ENCODE measurements at places on chromosomes 3 and 15.

DNA sequence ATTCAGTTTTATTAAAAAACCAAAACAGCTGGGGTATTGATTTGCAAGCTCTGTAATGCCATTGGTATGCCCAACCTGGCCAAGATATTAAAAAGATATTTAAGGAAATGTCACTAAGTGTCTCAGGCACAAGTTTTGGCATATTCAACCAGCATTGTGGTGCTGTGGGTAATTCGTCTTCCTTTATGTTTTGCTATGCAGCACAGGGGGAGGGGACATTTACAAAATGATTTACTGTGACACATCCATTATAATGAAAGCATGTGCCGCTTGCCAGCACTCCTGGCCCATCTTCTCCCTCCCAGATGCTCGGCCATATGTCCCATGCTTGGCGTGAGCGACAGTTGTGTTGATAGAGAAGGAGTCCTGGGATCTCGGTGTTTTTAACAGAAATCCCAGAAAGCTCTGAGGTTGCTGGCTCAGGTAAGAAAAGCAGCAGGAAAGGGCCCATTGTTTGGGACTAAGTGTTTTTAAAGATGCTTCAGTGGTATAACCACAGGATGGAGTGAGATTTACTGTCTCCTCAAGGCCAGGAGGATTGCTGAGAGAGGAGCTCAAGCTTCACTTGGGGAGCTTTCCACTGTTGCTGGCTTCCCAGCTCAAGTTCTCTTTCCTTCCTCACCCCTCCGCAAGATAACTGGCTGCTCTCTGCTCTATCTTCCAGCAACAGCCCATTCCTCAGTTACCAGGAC, 158.2 kb upstream of the TSC22D2 start:
- no peak for DNase-seq

GRCh38 chr3:22485954-22486353, 717.2 kb upstream of the UBE2E2 start:
- DNase-seq: no peak

- DNase-seq: no peak
Measured at GRCh38 chr3:58355179-58355578, 22.5 kb downstream of the PXK start.

DNA sequence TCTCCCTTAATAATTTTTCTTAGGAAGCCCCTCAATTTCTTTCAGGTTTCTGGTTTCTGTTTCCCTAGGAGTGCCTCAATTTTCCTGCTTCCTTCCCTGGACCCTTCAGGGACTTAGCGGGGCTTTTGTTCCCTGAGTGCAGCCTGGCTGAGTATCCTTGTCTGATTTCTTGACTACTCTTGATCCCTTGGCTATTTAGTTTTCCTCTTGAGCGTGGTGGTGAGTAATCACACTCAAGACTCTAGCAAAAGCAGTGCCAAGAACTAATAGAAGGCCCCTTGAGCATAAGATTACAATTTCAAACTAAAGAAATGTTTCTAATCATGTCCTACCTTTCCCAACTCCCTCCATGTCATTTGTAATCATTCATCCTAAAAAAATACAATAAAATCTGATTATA, 94.3 kb upstream of the C3orf80 start:
- DNase-seq: peak; percentile 55

Measured in EH (cell line).